ENCODE measurements at places on chromosomes 5 and 9.

DNA sequence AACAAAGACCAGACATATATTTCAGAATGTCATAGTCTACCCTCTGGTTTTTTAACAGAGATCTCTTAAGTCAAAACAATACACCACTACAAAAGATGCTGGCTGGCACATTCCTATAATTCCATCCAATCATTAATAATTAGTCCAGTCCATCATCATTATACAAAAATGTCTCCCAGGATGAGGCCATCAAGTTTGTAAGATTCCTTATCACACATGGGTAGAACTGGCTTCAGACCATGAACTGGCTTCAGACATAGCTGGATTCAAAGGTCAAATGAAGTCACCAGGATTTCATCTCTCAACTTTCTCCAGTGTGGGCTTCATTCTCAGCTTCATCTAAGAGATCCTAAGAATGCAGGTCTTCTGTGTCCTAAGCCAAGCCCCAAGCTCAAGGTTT, 147.1 kb downstream of the ENC1 start:
- DNase-seq, result no peak

DNA sequence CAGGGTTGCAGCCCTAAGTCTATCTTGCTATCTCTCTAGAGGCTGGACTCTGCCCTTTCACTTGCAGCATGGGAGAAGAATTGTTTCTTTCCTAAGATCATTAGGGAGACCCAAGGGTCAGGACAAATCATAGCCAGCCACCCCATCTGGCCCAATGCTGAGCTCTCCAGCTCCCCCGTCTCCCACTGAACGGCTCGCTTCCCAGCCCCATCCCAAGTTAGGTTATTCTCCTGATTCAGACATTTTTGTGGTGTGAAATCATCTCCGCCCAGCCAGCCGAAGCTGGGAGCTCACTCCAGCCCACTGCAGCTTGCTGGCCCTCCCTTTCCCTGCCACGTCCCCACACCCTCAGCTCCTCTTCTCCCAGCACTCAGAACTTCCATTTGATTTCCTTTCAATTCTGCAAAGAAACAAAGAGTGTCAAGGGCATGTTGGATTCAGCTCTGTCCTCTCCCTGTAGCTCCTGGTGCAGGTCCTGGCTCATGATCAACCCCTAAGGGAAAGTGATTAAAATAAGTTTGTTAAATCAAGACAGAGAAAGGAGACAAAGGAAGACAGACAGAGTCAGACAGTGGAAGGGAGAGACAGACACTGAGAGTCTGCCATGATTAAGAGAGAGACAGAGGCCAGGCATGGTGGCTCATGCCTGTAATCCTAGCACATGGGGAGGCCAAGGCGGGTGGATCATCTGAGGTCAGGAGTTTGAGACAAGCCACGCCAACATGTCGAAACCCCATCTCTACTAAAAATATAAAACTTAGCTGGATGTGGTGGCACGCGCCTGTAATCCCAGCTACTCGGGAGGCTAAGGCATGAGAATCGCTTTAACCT, 12.6 kb upstream of the SPARC start:
- DNase-seq, result no peak

- no peak for DNase-seq
Measured at GRCh38 chr5:78001197-78001596, 225.1 kb upstream of the TBCA start.

DNA sequence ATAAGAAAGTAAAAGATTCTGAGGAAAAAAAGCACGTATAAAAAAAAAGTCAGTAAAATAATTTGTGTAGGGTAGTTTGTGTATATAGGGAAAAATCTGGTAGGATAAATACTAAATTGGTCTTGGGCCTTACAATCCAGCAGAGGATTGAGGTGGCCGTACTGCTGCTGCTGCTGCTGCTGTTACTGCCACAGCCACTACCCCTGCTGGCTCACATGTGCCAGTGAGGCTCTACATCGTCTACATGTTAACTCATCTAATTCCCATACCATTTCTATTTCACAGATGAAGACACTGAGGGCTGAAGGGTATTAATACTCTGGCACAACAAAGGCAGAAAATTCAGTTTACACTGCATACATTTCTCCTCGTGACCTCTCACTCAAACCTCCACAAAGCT, 928.5 kb downstream of the TLE4 start:
- DNase-seq, result no peak

- DNase-seq, result no peak
Measured at GRCh38 chr5:107072440-107072839, 598.3 kb downstream of the EFNA5 start.

DNA sequence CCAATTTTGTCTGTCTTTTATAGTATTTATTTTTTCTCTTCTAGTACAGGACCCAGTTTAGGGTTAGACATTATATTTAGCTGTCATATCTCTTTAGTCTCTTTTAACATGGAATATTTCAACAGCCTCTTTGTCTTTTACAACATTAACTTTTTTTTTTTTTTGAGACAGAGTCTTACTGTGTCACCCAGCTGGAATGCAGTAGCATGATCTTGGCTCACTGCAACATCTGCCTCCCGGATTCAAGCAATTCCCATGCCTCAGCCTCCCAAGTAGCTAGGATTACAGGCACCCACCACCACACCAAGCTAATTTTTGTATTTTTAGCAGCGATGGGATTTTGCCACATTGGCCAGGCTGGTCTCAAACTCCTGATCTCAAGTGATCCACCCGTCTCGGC, 90.1 kb downstream of the ADAMTS6 start:
- DNase-seq, result no peak

- DNase-seq, result no peak
Measured at GRCh38 chr9:7892975-7893374, 93.4 kb upstream of the DMAC1 start.

GRCh38 chr5:178382754-178383164, 150.2 kb upstream of the PHYKPL start:
- no peak for DNase-seq

DNA sequence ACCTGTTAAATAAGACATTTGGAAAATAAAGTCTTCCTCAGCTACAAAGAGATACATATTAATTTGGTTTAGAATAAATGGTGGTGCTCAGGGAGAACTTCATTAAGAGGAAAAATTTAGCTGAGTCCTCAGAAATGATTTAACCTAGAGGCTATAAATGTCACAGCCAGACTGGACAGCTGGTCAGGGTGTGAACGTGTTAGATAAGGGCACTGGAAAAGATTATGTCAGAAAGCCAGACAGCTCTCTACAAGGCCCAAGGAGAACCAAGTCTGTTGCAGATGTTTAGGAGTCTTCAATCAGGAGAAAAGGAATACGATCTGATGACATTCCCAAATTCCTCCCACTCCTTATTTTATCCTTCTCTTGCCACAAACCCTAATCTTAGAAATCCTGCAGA, 265.2 kb downstream of the MAT2B start:
- DNase-seq, result no peak

DNA sequence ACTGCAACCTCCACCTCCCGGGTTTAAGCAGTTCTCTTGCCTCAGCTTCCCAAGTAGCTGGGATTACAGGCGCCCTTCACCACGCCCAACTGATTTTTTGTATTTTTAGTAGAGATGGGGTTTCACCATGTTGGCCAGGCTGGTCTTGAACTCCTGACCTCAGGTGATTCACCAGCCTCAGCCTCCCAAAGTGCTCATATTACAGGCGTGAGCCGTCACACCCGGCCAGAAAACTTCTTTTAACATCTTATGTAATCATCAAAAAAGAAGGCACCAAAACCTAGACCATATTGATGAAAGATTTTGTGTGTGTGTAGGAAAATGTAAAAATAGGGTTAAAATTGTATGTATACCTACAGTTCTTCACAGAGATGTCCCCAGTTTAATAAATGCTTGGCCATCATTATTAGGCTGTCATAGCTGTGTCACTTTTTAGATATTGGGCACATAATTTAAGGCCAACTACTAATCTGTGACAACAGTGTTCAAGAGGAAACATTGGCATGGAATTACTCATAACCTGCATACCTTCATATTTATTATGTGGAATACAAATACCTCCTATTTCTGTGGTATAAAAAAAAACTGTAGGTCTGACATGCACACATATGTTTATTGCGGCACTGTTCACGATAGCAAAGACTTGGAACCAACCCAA, 44.4 kb downstream of the RAD50 start:
- DNase-seq, result no peak

- DNase-seq, result no peak
Measured at GRCh38 chr5:131242728-131243255, 21.1 kb upstream of the CDC42SE2 start.

DNA sequence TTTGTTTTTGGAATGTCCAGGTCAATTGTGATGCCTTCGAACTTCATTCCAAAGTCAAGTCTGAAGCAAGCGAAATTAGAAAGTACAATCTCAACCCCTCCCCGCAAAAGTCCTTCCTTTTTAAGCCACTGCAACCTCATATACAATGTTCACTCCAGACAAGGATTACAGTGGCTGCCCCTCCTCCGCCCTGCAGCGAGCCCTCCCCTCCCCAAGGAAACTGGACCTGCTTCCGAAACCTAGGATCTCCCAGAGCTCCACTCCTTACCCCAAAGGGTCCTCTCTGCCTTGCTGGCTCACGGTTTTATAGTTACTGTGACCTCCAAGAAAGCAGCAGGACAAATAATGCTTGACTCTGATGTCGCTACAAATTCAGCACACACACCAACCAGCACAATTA, 10.4 kb downstream of the LRRC14B start:
- DNase-seq, result no peak

- no peak for DNase-seq
Measured at GRCh38 chr5:15526413-15526812, 26.4 kb downstream of the FBXL7 start.

DNA sequence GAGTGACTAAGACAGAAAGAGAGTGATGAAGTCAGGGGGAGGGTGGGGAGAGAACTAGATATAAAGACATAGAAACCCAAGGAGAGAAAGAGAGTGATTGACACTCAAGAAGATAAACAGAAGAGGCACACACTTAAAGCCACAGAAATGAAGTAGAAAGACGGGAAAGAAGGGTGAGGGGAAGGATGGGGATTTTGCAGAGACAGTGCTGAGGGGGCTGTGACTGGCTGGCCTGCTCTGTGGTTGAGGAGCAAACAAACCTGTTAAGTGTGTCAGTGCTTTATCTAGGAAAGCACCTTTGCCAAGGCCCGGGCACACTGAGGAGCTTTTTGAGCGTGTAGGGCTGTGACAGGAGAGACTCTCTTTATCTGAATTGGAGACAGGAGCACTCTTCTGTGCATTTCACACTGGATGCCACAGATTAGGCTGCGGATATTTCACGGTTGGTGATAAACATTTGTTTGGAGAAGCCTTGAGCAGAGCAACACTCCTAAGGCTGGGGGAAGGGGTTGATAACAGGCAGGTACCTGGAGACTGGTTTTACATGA, 109.1 kb downstream of the DOCK2 start:
- DNase-seq, result no peak

- DNase-seq, result no peak
Measured at GRCh38 chr5:159786901-159787691, 129.2 kb upstream of the ADRA1B start.

DNA sequence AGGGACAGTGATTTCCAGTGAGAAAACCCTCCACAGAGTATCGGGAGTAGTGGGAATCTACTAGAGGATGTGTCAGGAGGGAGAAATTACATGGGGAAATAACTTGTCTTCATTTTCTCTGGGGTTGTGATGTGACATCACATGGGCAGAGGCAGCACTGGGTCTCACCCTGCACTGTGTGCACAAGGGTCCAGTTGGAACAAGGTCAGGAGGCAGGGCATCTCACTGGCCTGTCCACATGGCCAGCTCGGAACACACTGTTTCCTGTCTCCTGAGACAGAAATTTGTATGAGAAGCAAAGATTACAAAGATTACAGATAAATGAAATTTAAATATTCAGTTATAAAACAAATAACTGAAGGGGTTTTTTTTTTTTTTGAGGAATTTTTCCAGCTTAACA, 62.6 kb upstream of the ECM2 start:
- DNase-seq, result no peak

DNA sequence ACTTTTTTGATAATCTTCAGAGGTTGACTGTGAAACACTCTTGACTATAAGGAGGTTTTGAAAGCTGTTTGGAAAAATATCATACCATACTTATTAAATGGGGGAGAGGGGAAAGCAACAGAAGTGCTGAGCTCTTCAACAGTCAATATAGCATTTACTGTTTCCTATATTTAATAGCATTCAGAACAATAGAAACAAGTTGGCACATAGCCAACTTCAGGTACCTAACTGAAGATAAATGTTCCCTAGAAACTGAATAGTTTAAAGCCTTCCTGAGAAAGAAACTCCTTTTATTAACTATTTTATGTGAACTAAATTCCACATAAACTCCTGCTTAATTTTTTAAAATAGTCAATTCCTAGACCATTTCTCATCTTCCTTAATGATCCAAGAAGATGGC, 26.3 kb downstream of the SLC31A1 start:
- DNase-seq, result no peak

DNA sequence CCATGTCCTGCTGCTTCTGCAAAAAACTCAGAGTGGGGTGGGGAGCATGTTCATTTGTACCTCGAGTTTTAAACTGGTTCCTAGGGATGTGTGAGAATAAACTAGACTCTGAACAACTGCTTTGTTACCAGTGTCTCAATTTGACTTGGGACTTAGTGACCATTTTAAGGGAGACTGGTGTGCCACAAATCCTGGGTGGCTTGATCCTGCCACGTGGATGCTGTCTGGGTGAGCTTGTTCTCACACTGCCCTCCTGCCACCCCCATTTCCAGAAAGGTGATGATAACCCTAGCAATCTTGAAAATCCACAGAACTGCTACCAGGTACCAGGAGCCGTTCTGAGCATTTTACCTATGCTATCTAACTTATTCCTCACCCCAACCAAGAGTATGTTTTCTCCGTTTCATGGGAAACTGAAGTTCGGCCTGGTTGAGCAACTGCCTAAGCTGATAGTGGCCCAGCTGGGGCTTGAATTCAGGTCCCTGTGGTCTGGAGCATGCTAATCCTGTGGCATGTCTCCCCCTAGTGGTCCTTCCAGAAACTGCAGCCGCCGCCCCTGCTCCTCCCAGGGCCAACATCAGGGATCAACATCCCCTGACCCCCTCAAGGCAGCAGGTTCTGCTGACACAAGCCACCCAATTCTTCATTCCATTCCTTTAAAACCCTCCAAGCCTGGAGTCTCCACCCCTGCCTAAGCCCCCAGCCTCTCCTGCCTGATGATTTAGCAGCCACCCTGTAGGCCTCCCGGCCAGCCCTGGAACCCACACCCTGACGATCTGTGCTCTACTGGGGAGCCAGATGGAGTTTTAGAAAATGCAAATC, 2.8 kb downstream of the IL3 start:
- DNase-seq, result no peak

DNA sequence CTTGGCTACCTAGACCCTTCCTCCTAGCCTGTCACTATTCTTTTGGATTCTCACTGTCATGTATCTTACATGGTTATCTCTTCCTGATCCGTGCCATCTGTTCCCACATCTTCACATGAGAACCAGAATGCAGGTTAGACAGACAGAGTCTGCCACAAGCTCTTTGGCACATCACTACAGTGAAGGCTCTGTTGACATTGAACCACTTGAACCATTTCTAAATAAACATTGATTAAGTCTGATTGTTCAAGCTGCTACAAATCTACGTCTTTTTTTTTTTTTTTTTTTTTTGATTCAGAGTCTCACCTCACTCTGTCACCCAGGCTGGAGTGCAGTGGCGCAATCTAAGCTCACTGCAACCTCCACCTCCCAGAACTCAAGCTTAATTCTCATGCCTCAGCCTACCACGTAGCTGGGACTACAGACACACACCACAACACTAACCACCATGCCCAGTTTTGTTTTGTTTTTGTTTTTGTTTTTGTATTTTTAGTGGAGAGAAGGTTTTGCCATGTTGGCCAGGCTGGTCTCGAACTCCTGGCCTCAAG, 85.1 kb upstream of the LRRTM2 start:
- no peak for DNase-seq

All from cerebellar nuclear complex (tissue), 1 donor.